Endothelial cell (in vitro differentiated cells): ENCODE measurements at places on chromosomes 2 and 18. TPM values are rescaled to one million over a fixed set of nuclear protein-coding genes. Genes with fewer than 3 reads are reported as not detected.

CENPA gene
- total RNA-seq: 3.9 TPM

- peaks cover 26% of the 10 kb centered on the region for H3K4me1 ChIP-seq
- H3K4me3 ChIP-seq: no peak overlapping the region
- no peak overlapping the region for H3K27ac ChIP-seq
These were observed 30.1 kb downstream of the IGFBP5 start for GRCh38 chr2:216665242-216665641.

- peaks cover 6% of the 10 kb centered on the region for H3K36me3 ChIP-seq
- no peak overlapping the region for H3K27ac ChIP-seq
- peaks cover 16% of the 10 kb centered on the region for H3K4me1 ChIP-seq
- no peak overlapping the region for H3K4me3 ChIP-seq
- no peak for DNase-seq
These were observed 22.9 kb downstream of the ITGB1BP1 start for GRCh38 chr2:9400268-9401058.

DNA sequence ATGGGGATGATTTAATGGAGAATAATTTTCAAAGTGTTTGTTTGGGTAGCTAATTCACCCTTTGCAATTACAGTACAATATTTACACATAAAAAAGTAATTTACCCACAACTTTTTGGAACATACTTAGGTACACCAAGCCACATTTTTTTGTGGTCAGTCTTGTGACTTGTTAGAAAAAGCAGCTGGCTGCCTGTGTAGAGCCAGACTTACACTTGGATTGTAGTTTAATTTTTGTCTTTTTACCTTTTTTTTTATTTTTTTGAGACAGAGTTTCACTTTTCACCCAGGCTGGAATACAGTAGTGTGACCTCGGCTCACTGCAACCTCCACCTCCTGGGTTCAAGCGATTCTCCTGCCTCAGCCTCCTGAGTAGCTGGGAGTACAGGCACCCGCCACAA lies 45.4 kb downstream of the RALBP1 start:
- no peak overlapping the region for H3K4me3 ChIP-seq
- H3K36me3 ChIP-seq: peaks cover 9% of the 10 kb centered on the region
- no peaks in the 10 kb centered on the region for H3K27me3 ChIP-seq
- DNase-seq: no peak

SPC25 gene
- total RNA-seq: 6.2 TPM
